H1 (cell line): ENCODE measurements at places on chromosomes 7 and 10.
A peak's percentile ranks its signal among the peaks of the same experiment; 100 is the strongest.

DNA sequence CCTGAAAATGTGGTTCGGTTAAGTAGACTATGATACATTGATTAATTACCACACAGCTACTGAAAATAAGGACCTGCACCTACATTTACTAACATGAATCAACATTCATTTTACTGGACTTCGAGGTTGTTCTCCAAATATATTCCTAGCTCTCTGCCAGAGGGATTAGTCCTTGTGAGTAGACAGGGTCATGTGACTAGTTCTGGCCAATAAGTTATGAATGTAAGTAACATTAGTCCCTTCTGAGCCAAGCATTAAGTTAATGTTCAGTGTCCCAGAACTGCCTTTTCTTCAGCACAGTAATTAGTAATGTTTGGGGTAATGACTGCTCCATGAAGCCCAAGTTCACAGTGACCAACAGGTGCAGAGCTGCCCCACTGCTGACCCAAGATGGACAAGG lies 9.2 kb downstream of the ITIH5 start:
- no peak for DNase-seq

GRCh38 chr7:84250452-84250851 lies 55.9 kb upstream of the SEMA3A start:
- no peak for DNase-seq

GRCh38 chr7:111138586-111138985 lies 47.7 kb downstream of the LRRN3 start:
- no peak for DNase-seq

DNA sequence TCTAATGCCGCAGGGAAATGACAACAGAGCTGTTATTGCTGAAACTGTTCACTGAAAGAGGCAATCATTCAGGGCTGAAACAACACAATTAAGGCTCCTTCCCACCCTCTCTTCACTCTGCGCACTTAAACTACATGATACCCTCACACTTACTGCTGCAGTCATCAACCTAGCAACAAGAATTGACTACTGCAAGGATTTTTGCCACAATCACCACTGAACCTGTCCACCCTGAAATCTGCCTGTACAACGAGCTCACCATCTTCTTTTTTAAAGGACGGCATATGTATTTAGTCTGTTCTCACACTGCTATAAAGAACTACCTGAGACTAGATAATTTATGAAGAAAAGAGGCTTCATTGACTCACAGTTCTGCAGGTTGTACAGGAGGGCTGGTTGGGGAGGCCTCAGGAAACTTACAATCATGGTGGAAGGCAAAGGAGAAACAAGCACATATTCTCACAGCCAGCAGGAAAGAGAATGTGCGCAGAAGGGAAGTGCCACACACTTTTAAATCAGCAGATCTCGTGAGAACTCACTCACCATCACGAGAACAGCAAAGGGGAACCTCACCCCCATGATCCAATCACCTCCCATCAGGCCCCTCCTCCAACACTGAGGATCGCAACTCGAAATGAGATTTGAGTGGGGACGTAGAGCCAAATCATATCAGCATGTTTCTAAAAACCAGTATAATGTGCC lies 131.7 kb downstream of the SORCS1 start:
- DNase-seq, result no peak

- no peak for DNase-seq
These were observed 63.0 kb downstream of the ABRAXAS2 start for GRCh38 chr10:124864421-124865193.

- no peak for DNase-seq
These were observed 8.8 kb upstream of the ZCCHC24 start for GRCh38 chr10:79454259-79454658.

DNA sequence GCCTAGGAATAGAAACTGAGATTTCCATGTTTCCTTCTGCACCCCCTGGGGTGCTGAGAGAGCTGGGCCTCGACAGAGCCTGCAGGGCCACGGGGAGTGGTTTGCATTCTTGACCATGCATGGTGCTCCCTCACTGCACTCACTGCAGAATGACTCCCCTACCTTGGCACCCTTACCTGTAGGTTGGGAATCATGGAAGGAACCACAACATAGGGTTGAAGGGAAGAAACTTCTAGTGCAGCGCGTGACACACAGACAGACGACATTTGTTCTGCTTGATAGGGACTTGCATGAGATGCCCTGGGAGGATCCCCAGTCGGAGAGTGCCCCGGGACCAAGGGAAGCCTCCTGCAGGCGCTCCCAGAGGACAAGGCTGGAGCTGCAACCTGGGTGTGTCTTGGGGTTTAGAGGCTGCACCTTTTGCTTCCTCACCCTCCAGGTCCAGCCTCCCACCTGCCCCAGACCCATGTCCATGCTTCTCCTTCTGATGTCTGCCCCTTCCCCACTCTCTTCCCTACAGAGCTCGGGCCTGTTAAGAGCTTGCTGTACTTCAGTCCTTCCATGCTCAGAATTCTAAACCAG lies 245.2 kb downstream of the ABCA13 start:
- no peak for DNase-seq

DNA sequence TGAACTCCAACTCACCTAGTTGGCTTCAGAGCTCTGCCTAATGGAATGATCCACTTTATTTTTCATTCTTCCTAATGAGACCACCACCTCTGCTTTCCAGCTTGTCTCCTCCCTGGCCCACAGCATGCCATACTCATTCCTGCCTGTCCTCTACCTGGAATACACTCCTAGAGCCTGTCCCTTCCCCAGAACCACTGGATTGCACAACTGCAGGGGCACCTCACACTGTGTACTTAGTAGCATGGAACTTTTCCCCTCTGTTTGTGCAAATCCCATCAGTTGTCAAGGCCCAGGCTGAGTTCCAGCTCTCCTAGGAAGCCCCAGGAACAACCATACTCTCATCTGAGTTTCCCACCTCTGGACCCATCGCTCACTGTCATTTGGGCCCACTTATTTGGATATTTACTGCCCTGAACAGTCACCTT lies 15.6 kb downstream of the ALDH18A1 start:
- DNase-seq, result no peak

DNA sequence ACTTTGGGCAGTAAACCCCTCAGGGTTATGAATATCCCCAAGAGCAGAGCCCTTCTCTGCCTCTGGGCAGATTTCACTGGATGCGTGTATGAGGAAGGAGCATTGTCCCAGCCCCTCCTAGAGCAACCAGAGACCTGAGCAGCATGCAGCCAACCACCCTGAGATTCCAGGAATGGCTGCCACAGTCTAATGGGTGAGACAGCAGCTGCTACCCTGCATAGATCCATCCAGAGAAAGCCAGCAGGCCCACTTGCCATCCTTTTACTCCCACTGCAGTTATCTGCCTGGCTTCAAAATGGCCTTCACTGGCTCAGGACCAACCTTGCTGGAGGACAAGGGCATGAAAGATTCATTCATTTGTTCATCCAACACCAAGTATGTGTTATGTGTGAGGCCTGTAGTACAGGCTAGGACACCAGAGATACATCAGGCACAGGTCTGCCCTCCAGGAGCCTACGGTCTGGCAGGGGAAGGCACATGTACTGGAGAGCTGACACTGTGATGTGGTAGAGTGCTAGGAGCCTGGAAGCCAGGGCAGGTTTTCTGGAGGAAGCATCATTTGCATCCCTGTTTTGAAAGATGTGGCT lies 26.2 kb upstream of the C10orf105 start:
- no peak for DNase-seq

- no peak for DNase-seq
These were observed 44.8 kb upstream of the ELFN1 start for GRCh38 chr7:1624999-1625927.

DNA sequence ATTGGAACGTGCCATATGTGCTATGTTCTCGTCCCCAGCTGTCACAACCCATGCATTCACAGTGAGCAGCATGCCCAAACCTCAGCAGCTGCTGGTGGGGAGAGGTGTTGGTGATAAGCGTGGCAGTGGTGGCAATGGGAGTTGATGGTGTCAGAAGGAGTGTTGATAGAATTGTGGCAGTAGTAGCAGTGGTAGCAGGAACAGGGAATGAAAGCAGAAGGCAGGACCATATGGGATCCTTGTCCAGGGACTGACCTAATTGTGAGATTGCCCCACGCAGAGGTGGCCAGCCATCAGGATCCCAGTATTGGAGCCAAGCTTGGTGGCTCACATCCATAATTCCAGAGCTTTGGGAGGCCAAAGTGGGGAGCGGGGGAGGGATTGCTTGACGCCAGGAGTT lies 276.3 kb downstream of the GALNT17 start:
- DNase-seq, result no peak

DNA sequence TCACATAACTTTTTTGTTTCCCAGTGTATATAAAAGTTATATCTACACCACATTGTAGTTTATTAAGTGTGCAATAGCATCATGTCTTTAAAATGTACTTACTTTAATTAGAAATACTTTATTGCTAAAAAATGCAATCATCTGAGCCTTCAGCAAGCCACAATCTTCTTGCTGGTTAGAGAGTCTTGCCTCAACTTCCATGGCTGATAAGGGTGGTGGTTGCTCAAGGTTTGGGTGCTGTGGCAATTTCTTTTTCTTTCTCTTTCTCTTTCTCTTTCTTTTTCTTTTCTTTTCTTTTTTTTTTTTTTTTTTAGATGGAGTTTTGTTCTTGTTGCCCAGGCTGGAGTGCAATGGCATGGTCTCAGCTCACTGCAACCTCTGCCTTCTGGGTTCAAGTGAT lies 360.0 kb downstream of the MAGI2 start:
- DNase-seq, result no peak

DNA sequence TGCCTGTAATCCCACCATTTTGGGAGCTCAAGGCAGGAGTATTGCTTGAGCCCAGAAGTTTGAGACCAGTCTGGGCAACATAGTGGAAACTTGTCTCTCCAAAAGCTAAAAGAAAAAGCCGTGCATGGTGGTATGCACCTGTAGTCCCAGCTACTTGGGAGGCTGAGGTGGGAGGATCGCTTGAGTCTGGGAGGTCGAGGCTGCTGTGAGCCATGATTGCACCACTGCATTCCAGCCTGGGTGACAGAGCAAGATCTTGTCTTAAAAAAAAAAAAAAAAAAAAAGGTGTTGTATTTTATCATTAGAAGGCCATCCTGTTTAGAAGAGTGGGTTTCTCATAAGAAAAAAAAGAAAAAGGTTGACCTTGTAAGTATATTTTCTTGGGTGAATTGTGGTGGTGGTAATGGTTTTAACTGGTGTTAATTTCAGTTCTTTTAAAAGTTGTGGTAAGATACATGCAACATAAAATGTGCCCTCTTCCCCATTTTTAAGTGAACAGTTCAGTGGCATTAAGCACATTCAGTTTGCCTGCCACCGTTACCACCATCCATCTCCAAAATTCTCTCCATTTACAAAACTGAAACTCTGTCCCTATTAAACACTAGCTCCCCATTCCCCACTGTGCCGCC lies 34.7 kb downstream of the GRIFIN start:
- no peak for DNase-seq

DNA sequence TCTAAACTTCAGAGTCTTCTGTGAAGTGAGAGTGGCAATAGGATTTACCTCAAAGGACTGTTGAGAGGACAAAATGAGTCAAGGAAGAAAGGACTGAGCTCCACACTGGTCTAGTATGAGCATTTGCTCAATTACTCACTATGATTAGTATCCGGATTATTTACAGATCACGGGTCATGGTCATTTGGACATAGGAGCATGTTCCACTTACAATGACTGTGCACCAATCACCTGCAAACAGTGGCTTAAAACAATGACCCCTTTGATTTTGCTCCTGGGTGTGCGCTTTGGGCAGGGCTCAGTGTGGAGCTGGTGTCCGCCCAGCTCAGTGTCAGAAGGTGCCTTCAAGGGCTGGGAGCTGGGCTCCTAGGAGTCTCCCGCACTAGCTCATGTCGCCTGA lies 225.4 kb downstream of the TCERG1L start:
- no peak for DNase-seq

DNA sequence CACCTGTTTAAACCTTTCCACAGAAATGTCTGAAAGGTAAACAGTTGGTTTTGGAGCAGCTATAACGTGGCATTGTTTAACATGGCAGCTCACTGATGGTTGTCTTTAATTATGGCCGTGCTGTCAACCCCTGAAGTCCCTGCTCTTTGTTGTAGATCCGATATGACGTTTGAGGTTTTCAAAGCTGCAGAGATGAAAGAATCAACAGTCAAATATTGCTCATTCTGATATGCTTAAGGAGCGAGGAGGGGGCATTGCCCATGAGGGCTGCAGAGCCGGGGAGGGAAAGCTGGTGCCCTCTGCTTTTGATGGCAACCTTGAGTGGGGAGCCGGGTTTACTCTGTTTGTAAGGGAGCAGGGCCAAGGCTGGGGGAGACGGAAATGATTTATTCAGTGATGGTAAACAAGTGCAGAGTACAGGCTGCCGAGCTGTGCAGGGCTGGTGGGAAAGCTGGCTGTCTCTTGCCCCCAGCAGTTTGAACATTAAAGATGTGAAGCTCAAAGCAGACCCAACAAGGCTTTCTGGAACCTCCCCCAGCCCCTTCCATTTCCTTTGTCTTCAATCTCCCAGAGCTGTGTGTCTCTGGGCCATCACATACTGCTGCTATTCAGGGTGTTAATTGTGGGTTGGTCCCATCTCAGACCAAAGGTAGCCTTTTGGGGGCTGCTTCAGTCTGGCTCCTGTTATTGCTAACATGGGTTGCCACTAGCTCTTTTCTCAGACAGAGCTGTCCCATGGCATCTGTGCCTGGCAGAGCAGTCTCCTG lies 345.5 kb downstream of the LRMDA start:
- no peak for DNase-seq

DNA sequence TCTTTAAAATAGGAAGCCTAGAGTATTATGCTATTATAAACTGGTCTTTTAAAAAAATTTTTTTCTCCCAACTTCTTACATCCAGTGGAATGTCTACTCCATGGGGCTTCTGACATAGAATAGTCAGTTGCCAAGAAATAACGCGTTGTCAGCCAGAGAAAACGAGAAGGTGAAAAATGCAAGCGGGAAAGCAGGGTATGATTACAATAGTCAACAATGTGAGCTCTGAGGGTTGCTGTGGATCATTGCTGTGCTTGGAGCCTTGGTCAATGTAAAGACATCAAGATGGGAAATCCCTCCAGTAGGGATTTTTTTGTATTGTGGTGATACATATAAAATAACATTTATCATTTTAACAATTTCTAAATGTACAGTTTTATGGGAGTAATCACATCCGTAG lies 27.6 kb upstream of the PLPP4 start:
- no peak for DNase-seq

DNA sequence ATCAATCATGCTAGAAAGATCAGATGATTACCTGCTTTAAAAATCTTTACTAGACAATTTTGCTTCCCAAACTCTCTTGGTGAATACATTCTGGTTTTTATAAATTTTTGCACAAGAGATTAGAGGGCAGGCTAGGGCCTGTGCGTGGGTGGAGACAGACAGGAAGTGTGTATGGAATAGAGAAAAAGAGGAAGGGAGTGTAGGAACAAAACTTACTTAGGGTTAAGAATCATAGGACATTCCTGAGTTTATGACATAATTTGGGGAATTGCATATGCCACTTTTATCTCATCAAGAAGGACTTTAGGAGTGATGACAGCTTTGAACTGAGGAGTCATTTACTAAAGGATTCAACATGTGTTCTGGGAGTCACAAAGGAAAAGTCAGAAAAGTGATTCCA lies 31.3 kb downstream of the LAMB1 start:
- no peak for DNase-seq

GRCh38 chr10:99279626-99280111 lies 44.0 kb upstream of the HPSE2 start:
- no peak for DNase-seq

DNA sequence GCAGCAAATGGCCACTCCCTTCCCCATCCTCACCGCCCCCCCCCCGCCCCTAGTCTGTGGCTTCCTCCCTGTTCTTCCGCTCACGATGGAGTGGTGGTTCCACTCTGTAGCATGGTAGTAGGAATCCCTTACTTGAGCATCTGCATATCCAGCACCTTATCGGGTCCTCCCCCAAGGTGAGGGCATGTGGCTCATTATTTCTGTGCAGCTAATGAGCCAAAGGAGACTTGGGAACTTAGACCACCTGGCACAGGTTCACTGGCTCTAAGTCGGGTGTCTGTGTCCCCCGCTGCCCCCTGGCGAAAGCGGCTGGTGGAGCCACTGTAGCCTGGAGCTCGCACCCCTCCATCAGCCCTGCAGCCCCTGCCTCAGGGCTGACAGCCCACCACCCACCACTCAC lies 22.8 kb upstream of the GPR26 start:
- DNase-seq, result peak; percentile 73
